ENCODE measurements at places on chromosomes 6 and 20.

DNA sequence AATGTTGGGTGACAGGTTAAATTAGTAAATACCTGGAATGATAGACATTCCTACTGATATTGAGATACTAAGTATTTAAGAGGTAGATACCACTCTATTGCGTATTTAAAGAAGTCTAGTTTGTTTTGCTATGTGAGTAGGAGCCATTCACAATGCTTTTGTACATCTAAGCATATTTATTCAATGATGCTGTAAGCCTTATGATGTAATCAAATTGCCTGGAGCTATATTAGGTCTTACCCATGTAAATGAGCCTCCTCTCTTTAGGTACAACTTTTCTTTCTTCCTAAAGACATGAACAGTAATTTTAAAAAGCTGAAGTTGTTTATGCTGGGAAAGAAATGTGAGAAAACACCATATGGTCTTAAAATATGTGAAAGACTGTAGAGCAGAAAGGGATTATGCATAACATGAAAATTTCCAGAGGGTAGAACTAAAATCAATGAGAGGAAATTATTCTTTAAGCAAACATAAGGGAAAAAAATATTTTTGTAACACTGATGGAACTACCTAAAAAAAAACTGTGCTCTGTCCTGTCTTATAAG lies 526.7 kb downstream of the EPHA7 start:
- DNase-seq = no peak

- DNase-seq = no peak
Observed at GRCh38 chr6:38784506-38785235, 69.6 kb downstream of the DNAH8 start.

GRCh38 chr6:134295953-134296553 lies 21.9 kb downstream of the SGK1 start:
- DNase-seq = peak; percentile 97

DNA sequence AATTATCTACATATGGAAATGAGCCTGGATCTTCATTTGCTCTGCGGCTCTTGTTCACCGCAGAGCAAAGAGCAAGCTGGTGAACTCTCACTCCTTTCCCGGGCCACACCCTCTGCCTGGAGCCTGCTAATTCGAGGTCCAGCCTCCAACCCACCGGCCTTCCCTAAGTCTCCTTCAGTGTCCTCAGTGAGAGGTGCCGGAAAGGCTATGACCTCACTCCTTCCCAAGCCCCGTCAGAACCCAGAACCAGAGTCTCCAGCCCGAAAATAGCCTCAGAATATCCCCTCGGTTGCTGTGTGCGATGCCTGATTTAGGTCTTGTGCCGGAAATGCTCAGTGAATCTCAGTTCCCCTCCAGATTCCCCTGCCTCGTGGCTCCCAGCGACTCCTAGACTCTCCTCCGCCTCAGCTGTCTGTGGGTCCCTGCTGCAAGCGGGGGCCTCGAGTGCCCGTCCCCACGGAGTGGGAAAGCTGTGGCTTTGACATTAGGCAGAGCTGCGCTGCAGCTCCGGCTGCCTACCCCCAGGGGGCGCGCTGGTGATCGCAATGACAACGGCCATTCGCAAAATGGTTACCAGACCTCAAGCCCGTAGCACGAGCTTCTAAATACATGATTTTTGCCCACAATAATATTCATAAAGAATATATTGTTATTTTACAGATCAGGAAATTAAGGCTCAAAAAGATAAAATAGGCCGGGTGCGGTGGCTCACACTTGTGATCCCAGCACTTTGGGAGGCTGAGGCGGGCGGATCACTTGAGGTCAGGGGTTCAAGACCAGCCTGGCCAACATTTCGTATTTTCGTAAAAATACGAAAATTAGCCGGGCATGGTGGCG lies 4.1 kb upstream of the BNIP5 start:
- DNase-seq = peak; percentile 63

- DNase-seq = no peak
Observed at GRCh38 chr20:51667002-51667408, 101.2 kb downstream of the ATP9A start.

DNA sequence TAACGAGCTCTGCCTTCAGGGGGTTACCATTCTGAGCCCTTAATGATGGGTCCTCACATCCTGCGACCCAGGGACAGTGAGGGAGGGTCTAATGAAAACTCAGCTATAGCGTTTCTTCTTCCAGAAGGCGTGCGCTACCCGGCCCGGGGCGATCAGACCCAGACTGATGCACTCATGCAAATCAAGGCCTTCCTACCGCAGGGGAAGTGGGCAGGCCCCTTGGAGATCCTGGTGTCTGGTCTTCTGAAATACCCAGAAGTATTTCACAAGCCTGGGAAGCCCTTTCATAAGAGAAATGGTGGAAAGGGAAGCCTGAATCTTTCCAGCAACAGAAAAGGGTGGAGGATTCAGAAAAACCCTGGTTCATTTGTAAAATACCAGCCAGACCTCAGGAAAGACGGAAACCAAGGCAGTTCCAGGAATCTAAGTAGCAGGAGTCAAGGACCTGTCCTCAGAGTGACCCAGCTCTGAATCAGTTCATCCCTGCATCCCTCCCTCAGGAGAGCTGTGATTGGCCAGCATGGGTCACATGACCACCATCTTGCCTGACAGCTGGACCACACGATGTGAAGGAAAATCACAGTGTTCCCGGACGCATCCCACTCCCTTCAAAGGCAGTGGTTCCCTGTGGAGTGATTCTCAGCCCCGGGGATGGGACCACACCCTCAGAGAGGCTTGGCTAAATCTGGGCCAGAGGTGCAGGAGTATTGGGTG lies 12.7 kb downstream of the BFSP1 start:
- DNase-seq = no peak

GRCh38 chr6:70351461-70351860 lies 48.6 kb upstream of the COL9A1 start:
- DNase-seq = no peak

- no peak for DNase-seq
Observed at GRCh38 chr6:125924169-125924568, 32.4 kb upstream of the HINT3 start.

DNA sequence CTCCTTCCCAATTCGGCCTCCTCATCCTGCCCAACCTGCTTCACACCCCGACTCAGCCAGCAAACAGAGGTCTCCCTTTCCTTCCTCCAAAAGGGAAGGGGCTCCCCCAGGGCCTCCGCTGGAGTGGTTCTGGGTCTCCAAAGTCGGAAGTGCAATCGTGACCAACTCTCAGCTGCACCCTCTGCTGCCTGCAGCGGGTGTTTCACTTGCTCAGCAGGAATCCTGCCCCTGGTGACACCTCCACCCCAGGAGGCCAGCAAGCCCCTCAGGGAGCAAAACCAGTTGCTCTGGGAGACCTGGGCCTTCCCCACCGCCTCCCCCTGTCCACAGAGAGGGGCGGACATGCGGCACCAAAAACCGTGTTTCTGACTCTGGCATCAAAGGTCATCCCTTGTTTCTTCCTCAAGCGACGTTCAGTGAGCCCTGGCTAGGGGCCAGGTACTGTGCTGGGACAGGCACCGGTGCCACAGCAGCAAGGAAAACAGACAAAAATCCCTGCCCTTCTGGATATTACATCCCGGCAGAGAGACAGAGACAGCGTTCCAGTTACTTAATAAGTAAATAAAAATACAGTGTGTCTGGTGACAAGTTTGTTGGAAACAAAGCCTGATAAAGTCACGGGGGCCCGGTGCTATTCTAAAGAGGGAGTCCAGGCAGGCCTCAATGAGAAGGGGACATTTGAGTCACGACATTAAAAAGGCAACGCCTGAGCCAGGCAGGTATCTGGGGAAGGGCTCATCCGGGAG lies 219.0 kb downstream of the BMP7 start:
- DNase-seq = peak; percentile 6

GRCh38 chr20:37144856-37145404 lies 34.2 kb upstream of the RPN2 start:
- DNase-seq = peak; percentile 33

- no peak for DNase-seq
Observed at GRCh38 chr6:37727996-37728395, 30.3 kb upstream of the MDGA1 start.

- no peak for DNase-seq
Observed at GRCh38 chr6:95572098-95572497, 5.2 kb upstream of the MANEA start.

GRCh38 chr6:150202404-150202803 lies 59.6 kb downstream of the PPP1R14C start:
- peak; percentile 43 for DNase-seq

GRCh38 chr6:25013246-25013645 lies 77.5 kb upstream of the RIPOR2 start:
- no peak for DNase-seq

DNA sequence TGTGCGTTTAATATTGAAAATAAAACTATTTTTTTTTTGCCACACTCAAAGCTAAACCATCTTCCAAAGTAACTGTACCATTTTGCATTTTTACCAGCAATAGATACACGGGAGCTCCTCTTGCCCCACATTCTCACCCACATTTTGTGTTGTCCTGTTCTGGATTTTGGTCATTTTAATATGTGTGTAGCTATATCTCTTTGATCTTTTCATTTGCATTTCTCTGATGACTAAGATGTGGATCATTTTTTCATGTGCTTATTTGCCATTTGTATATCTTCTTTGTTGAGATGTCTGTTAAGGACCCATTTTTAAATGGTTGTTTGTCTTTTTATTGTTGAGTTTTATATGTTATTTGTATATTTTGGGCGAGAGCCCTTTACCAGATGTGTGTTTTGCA lies 1543.5 kb downstream of the GRIK2 start:
- DNase-seq = no peak

DNA sequence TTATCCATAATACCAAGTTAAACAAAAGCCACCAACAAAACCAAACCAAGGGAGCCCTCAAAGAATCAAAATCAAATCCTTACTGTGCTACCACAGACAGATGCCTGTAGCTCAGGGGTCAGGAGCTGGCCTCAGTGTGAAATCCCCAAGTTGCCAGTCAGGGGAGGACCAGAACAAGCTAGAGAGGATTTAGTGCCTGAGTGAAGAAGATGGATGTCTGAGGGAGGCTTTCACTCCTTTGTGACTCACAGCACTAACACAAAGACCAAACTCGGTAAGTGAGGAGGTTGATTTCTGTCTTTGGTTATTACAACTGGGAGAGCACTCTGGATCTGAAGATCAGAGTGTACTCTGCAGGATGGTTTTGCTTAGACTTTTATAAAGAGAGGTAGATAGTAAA lies 189.9 kb upstream of the ZNF184 start:
- no peak for DNase-seq

Measured in kidney tubule cell (primary cell).